ENCODE measurements at places on chromosomes 4 and X.

GRCh38 chrX:16838202-16839066 lies 31.7 kb downstream of the RBBP7 start:
- peak; percentile 78 for DNase-seq

- DNase-seq: no peak
Observed at GRCh38 chrX:70324326-70324725, 34.4 kb downstream of the KIF4A start.

DNA sequence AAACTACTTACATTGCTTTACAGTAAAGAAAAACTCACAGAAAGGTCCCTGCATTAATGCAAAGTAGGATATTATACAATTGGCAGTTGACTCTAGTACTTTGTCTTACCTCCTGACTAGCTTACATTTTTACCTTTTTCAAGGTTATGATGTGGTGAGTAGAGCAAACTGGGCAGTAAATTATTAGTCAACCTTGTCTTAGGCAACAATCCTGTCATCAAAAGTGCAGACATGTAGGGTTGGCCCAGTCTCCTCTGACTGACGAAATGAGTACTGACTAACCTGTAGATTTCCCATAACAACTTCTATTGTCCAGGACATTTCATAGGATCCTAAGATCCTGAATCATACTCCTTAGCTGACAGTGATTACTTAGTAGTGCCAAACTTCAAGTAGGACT lies 142.0 kb upstream of the NUDT6 start:
- DNase-seq: no peak

GRCh38 chrX:41711021-41711667 lies 12.8 kb upstream of the GPR82 start:
- DNase-seq: no peak

GRCh38 chr4:3871881-3872833 lies 106.0 kb downstream of the ADRA2C start:
- no peak for DNase-seq

Data from adipocyte (in vitro differentiated cells).